Stimulated activated CD4-positive, alpha-beta T cell treated with anti-CD3 and anti-CD28 coated beads, Interleukin-4, amount 100 ng/mL, for 4 hours (primary cell): ENCODE measurements at places on chromosomes 11 and 22.

GRCh38 chr11:72741849-72742512, 10.2 kb downstream of the ARAP1 start:
- no peak for DNase-seq

- no peak for DNase-seq
These were observed 116.5 kb upstream of the NAV2 start for GRCh38 chr11:19595840-19596751.

DNA sequence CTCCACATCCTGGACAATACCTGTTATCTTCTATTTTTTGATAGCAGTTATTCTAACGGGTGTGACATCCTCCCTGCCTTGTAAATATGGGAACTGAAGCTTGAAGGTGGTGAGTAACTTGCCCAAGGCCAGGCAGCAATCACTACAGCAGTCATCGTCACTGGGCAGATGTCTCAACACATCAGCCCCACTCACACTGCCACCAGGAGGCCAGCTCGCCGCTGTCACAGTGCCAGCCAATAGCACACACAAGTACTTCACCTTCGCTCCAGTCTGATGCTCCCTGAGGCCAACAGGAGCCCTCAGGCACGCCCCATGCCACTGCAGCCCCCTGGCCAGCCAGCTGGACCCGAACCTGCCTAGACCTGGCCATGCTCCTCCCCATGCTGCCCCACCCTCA, 4.9 kb upstream of the TTLL1 start:
- DNase-seq, result no peak

GRCh38 chr22:19052941-19053541, 69.2 kb downstream of the DGCR2 start:
- no peak for DNase-seq

DNA sequence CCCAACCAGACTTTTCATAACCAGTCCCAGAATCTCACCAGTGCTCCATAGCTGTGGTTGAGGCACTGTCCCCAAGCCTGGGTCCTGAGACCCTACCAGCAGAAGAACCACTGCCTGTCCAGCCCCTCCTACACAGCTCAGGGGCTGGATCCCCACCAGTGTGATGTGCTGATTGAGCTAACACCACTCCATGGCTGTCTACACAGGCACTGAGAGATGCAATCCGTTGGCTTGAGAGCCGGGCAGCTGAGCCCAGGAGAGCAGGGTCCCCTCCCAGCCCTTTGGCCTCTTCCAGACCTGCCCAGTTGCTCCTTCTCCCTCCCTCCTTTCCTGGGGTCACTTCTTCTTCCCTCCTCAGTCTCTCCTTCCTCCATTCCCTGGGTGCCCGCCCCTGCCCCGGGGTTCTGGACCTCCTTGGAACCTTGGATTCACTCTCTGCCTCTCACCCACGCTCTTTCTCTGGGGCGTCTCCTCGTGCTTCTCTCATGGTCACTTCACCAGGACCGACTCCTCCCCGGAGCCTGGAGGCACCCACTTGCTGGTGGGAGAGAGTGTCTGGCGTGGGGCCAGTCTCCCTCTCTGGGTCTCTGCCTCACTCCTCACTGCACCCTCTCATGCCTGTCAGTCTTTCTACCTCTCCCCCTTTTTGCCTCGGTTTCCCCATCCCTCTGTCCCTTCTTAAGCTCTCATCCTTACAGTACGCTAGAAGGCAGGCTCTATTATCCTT, 706 bp upstream of the SCYL1 start:
- no peak for DNase-seq

- DNase-seq, result no peak
These were observed 10.7 kb downstream of the LRFN4 start for GRCh38 chr11:66867425-66868040.
